ENCODE measurements at places on chromosomes 2 and 18. TPM values are rescaled to one million over a fixed set of nuclear protein-coding genes. Genes with fewer than 3 reads are reported as not detected.

DNA sequence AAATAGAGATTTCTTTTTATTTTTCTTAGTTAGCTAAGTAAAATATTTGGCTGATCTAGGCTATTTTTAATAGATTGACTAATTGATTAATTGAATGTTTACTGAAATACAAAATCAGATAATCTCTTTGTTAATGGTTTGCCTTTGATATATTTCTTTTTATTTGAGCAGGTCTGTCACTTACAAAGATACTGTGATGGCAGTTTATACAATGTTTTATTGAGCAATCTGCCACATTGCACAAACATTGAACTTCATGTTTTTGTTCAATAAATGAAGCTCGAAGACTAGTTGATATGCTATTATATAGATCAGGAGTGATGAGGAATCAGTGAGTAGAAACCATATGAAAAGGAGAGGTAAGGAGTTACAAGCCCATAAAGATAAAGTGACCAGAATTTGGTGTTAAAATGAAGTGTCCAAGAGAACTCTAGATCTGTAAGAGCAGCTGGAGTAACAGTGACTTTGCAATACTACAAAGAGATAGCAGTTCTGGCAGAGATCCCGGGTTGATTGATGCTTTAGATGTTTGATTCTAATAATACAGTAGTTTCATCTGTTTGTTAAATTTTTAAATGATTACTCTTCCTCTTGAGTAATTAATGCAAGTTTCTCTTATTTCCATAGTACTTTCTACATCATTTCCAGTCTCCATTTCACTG, 574.2 kb downstream of the CCDC85A start:
- H3K4me1 ChIP-seq, result no peaks in the 10 kb centered on the region
- H3K4me3 ChIP-seq, result no peak overlapping the region
- H3K27me3 ChIP-seq, result no peaks in the 10 kb centered on the region
- no peaks in the 10 kb centered on the region for H3K36me3 ChIP-seq
- H3K27ac ChIP-seq, result no peak overlapping the region

Gene FAM228A
- total RNA-seq, result 2.1 TPM

GRCh38 chr2:42777883-42778805, 14.2 kb upstream of the OXER1 start:
- DNase-seq, result peak; percentile 50
- H3K4me1 ChIP-seq, result no peaks in the 10 kb centered on the region
- H3K27me3 ChIP-seq, result no peaks in the 10 kb centered on the region
- H3K36me3 ChIP-seq, result no peaks in the 10 kb centered on the region

DNA sequence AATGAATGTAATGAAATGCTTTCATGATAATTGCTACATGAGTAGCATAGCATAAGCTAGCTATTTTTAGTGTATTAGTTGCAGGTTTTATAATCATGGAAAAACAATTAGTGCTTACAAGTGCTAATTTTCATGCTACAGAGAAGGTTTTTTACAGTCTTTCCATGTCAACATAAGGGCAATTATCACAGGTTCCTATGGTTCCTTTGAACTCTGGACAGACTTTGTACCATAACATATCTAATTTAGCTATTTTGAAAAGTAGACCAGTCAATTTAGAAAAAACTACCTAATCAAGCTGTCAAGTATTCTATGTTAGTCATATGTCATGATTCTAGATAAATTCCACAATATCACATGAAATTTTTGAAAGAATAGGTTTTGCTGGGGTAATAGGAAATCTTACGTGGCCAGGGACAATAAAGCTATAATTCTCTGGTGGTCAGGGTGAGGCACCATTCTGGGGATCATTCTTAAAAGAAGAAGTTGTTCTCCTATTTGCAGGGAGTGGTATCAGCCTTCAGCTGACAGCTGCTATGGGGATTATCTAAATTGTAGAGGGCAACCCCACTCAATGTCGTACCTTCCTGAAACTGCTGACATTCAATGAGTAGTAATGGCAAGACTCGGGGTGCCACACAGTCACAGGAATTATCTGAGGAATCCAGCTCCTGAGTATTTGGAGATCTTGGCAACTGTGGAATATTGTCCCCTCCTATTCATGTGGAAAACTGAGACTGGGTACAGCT, 724.0 kb upstream of the LINC00305 start:
- H3K4me1 ChIP-seq, result no peaks in the 10 kb centered on the region
- no peak overlapping the region for H3K27ac ChIP-seq
- no peak overlapping the region for H3K4me3 ChIP-seq
- H3K36me3 ChIP-seq, result no peaks in the 10 kb centered on the region
- no peak for DNase-seq
- no peaks in the 10 kb centered on the region for H3K27me3 ChIP-seq

GRCh38 chr2:188976545-188977268, 2.5 kb downstream of the COL3A1 start:
- peaks cover 57% of the 10 kb centered on the region for H3K4me1 ChIP-seq
- DNase-seq, result peak; percentile 85
- peak overlapping the region; percentile 85 for H3K4me3 ChIP-seq
- no peaks in the 10 kb centered on the region for H3K27me3 ChIP-seq

GRCh38 chr2:145206496-145207281, 686.8 kb upstream of the ZEB2 start:
- no peak overlapping the region for H3K4me3 ChIP-seq
- H3K27me3 ChIP-seq, result no peaks in the 10 kb centered on the region
- no peak for DNase-seq
- no peaks in the 10 kb centered on the region for H3K4me1 ChIP-seq

DNA sequence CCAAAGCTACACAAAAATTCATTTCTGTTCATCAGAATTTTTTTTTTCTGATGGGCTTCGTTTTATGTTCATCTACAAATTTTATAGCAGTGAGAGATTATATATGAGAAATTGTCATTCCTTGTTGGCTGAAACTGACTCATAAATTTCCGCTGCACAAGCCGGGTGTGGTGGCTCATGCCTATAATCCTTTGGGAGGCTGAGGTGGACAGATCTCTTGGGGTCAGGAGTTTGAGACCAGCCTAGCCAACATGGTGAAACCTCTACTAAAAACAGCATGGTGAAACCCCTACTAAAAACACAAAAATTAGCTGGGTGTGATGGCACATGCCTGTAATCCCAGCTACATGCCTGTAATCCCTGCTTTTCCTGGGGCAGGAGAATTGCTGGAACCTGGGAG, 72.0 kb downstream of the PLEKHM3 start:
- H3K27ac ChIP-seq, result no peak overlapping the region
- H3K27me3 ChIP-seq, result no peaks in the 10 kb centered on the region
- no peaks in the 10 kb centered on the region for H3K36me3 ChIP-seq
- DNase-seq, result peak; percentile 3

DNA sequence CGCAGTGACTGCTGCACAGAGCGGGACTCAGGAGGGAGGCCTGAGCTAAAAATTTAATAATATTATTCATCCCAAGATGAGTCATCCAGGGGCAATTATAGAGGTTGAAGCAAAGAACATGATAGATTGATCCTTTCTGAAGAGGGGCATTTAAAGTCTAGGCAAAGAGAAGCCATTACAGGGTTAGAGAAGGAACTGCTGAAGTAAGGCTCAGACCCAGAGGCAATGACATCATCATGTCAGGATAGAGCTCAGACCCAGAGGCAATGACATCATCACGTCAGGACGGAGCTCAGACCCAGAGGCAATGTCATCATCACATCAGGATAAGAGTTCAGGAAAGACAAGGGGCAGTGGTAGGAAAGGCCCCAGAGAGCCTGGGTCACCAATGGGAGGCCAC, 184.0 kb downstream of the TMEM18 start:
- no peaks in the 10 kb centered on the region for H3K4me1 ChIP-seq
- H3K36me3 ChIP-seq, result no peaks in the 10 kb centered on the region
- no peak overlapping the region for H3K27ac ChIP-seq
- no peak for DNase-seq
- H3K27me3 ChIP-seq, result no peaks in the 10 kb centered on the region

GRCh38 chr2:241797441-241798080, 11.4 kb upstream of the NEU4 start:
- no peak overlapping the region for H3K27ac ChIP-seq
- H3K4me3 ChIP-seq, result no peak overlapping the region
- H3K27me3 ChIP-seq, result no peaks in the 10 kb centered on the region
- DNase-seq, result no peak
- no peaks in the 10 kb centered on the region for H3K4me1 ChIP-seq

GRCh38 chr2:89829828-89830227, 1138.4 kb downstream of the RPIA start:
- no peak overlapping the region for H3K27ac ChIP-seq
- H3K4me1 ChIP-seq, result no peaks in the 10 kb centered on the region
- DNase-seq, result no peak
- H3K36me3 ChIP-seq, result no peaks in the 10 kb centered on the region

DNA sequence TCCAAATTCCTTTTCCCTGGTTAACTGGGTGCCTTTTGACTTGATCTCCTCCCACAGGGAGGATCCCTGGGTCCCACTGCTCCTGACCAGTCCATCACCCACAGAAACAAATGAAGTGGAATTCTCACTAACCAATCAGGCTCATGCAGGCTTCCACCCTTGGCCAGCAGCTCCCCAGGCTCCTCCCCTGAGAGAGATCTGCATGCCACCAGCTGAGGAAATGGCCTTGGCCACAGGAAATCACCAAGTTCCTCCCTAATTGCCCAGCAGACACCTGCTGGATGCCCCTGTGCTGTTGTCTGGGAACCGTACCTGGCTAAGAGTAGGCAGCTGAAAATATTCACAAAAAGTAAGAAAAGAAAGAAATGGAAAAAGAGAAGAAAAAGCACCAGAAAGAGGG, 207.4 kb downstream of the NCK2 start:
- H3K27ac ChIP-seq, result no peak overlapping the region
- peaks cover 16% of the 10 kb centered on the region for H3K27me3 ChIP-seq
- no peaks in the 10 kb centered on the region for H3K36me3 ChIP-seq
- no peaks in the 10 kb centered on the region for H3K4me1 ChIP-seq
- H3K4me3 ChIP-seq, result no peak overlapping the region
- no peak for DNase-seq

Gene CYP27A1
- 4.1 TPM for total RNA-seq

Gene EFR3B
- 0.76 TPM for total RNA-seq

DNA sequence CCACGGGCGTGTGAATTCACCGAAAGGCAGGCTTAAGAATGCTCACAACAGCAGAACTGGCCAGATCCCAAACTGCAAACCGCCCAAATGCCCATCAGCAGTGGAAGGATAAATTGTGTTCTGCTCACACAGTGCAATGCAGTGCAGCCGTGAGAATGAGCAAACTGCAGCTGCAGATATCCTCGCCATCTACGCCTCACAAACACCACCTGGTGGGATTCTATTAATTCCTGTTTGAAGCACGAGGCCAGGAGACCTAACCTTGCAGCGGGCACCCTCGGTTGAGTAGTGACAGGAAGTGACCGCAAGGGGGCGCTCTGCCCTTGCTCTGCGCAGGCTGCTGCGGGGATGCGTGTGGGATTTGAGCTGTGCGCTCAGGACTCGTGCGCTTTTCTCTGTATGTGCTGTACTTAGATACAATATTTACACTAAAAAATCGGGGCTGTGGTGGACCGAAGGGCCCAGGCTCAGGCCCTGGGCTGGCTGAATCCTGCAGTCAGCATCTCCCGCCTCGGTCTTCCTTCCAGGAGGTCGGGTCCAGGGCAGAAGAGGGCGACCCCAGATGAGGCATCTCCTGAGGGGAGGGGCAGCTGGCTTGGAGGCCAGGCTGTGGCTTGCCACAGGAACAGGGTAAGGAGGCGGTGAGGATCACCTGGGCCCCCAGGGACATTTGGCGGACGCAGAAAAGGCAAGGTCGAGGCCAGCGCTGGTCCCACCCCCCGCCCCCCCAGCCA, 19.8 kb upstream of the PDIA6 start:
- DNase-seq, result peak; percentile 88
- no peaks in the 10 kb centered on the region for H3K4me1 ChIP-seq
- H3K27me3 ChIP-seq, result peaks cover 46% of the 10 kb centered on the region
- no peak overlapping the region for H3K4me3 ChIP-seq
- H3K27ac ChIP-seq, result no peak overlapping the region
- no peaks in the 10 kb centered on the region for H3K36me3 ChIP-seq

DNA sequence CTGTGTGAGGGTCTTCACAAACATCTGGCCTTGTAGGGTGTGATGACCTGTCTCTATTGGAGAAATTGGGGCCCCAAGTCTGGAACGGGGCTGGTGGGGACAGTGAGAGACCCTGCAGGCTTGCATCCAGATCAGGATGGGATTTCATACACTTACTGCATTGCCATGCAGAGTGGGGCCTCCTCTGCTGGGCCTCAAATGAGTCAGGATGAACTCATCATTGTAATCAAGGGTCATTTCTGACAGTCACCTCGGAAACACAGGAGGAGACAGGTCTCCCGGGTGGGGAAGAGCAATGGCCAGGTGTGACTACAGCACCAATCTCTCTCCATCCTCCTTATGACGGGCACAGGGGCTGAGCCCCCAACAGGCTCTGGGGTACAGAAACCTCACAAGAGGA, 48.1 kb upstream of the GALR1 start:
- no peaks in the 10 kb centered on the region for H3K36me3 ChIP-seq
- no peak overlapping the region for H3K4me3 ChIP-seq
- H3K4me1 ChIP-seq, result peaks cover 9% of the 10 kb centered on the region
- no peaks in the 10 kb centered on the region for H3K27me3 ChIP-seq
- H3K27ac ChIP-seq, result no peak overlapping the region

Gene IMP4
- 109 TPM for total RNA-seq

Gene PROM2
- total RNA-seq, result 0.22 TPM

GRCh38 chr2:109147405-109147804, 18.4 kb downstream of the SH3RF3 start:
- no peak overlapping the region for H3K4me3 ChIP-seq
- H3K27ac ChIP-seq, result no peak overlapping the region
- H3K36me3 ChIP-seq, result no peaks in the 10 kb centered on the region
- H3K4me1 ChIP-seq, result peaks cover 12% of the 10 kb centered on the region

DNA sequence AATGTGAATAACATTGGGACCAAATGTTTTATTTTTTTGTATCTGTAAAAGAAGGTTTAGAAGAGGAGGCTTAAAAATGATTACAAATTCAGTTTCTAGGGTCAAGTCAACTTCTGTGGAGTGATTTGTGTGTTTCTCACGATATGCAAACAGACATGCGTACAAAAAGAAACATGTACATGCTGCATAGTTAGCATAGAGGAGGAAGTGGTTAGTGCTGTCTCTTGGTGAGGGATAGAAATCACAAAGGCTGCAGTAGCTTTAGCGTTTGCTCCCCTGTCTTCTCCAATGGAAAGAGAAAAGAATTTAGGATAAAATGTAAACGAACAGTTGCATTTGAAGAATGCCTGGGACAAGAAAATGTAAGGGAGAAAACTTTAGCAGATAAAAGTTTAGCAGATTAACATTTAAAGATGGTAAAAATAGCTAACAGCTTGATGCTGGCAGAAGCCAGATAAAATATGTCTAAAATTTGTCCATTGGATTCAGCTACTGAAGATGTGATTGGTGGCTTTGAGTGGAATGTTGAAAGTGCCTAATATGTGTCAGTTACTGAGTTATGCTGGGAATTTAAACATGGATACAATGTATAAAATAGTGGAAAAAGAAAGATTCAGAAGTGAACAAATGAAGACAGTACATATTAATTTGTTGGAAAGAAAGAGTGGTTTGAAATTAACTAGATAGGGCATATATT, 44.9 kb downstream of the MALT1 start:
- no peak for DNase-seq
- peaks cover 56% of the 10 kb centered on the region for H3K36me3 ChIP-seq
- H3K4me1 ChIP-seq, result peaks cover 2% of the 10 kb centered on the region
- H3K4me3 ChIP-seq, result no peak overlapping the region
- H3K27ac ChIP-seq, result no peak overlapping the region
- H3K27me3 ChIP-seq, result no peaks in the 10 kb centered on the region

- no peaks in the 10 kb centered on the region for H3K4me1 ChIP-seq
- H3K27ac ChIP-seq, result no peak overlapping the region
- DNase-seq, result peak; percentile 72
- H3K27me3 ChIP-seq, result no peaks in the 10 kb centered on the region
- H3K36me3 ChIP-seq, result no peaks in the 10 kb centered on the region
Observed at GRCh38 chr2:25252291-25253152, 84.1 kb upstream of the POMC start.

Gene TMEM169
- total RNA-seq, result not detected
